ENCODE measurements at places on chromosomes 3 and 15.

DNA sequence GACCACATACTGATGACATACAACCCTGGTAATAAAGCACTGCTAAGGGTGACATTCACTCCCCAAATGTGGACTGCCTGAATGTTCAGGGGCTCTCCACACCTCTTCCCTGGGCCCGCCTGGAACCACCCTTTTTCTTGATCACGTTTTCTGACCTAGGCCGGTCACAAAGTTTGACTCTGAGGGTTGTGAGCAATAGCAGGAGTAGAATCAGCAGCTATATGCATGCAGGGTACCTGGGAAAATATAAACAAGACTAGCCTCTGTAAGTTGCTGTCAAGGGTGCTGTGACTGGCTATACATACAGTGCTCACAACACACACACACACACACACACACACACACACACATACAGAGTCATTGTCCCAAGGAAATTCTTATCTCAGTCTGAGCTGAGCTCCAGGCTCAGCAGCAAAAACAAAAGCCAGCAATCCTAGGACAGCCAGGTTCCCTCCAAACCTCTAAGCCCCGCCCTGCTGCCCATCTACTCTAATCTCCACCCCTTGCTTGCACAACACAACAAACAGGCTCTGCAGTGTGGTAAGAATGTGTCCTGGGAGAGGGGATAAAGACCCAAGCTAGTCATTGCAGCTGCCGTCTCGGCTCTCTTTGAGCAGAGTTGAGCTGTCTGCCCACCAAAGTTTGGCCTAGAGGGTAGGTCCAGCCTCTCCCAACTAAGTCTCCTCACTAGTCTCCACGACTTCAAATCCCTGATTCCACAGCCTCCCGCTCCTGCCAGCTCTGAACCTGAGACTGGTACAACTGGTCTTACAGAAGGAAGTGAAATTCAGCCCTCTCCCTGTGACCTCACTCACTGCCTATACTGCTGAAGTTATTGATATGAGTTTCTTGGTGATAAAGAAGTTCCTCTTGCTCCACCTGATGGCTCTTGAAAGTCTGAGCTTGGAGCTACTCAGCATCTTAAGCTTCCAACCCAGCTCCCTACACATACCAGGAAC lies 2.2 kb downstream of the BMF start:
- no peak for DNase-seq

GRCh38 chr15:78321786-78322185 lies 18.4 kb upstream of the CRABP1 start:
- DNase-seq = no peak

DNA sequence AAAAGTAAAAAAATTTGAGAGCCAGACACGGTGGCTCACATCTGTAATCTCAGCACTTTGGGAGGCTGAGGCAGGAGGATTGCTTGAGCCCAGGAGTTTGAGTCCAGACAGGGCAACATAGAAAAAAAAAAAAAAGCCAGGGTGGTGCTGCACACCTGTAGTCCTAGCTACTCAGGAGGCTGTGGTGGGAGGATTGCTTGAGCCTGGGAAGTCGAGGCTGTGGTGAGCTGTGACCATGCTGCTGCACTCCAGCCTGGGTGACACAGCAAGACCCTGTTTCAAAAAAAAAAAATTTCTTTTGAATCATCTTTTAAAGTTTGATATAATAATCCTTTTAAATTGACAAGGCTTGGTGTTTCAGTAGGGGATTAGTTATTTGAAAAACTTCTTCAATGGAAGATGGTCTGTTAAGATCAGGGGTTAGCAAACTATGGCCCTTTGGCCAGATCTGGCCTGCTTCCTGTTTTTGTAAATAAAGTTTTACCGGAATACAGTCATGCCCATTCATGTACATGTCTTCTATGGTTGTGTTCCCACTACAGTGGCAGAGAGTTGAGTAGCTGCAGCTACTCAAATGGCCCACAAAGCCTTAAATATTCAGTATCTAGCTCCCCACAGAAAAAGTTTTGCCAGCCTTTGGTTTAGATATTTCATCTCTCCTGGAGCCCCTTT lies 28.9 kb downstream of the CDAN1 start:
- DNase-seq = no peak

GRCh38 chr3:94561094-94561493 lies 498.2 kb downstream of the NSUN3 start:
- DNase-seq = no peak

- DNase-seq = no peak
These were observed 938 bp upstream of the SLCO2A1 start for GRCh38 chr3:134030379-134031347.

- DNase-seq = no peak
These were observed 173.6 kb downstream of the UBE2E2 start for GRCh38 chr3:23376516-23377248.

DNA sequence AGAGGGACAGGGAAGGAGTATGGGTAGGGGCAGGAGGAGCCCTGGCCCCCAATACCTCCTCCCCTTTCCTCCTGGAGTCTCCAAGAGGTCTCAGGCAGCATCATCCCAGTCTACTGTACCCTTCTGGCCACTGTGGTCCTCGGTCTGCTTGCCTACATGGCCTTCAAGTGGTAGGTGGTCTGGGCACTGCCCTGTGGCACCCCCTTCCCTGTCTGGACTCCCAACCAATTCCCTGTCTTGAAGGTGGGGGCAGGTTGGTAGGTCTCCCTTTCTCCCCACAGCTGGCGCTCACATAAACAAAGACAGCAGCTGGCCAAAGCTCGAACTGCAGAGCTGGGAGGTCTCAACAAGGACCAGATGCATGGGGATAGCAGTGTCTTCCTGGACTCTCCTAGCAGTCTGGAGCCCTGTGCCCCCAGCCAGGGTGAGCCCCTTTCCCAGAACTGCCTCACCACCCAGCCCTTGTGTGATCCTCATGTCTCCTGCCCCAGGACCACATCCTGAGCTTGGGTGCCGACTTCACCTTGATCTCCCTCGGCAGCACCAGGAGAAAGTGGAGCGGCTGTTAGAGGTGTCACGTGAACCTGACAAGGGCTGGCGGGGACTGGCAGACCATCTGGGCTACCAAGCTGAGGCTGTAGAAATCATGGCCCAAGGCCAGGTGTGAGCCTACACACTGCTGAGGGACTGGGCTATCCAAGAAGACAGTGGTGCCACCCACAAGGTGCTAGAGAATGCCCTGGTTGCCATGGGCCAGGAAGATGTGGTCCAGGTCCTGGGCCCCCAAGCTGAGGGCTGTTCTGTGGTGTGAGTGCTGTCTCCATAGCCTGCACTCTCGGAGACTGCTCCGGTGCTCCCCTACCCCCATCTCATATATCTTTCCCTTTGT lies 33.1 kb downstream of the NBEAL2 start:
- DNase-seq = no peak

- no peak for DNase-seq
These were observed 517.7 kb downstream of the OTOL1 start for GRCh38 chr3:162014284-162014683.

- DNase-seq = no peak
These were observed 131.6 kb upstream of the MITF start for GRCh38 chr3:69607466-69608305.

DNA sequence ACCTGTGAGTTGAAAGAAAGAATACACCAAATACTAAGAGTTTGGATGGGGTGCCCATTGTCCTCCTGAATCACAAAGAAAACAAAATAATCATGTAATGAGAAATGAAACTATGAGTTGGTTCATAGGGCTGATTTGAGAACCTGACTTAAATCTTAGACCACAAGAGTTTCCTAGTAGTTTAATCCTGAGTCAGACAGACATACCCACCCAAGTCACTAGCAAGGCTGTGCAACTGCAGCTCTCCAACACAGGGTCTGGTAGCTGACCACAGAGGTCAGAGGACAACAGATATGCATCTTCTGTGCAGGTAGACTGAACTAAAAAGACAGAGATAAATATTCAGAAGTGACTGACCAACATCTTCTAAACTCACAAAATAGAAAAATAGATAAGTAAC lies 296.3 kb upstream of the TMCO5A start:
- no peak for DNase-seq

DNA sequence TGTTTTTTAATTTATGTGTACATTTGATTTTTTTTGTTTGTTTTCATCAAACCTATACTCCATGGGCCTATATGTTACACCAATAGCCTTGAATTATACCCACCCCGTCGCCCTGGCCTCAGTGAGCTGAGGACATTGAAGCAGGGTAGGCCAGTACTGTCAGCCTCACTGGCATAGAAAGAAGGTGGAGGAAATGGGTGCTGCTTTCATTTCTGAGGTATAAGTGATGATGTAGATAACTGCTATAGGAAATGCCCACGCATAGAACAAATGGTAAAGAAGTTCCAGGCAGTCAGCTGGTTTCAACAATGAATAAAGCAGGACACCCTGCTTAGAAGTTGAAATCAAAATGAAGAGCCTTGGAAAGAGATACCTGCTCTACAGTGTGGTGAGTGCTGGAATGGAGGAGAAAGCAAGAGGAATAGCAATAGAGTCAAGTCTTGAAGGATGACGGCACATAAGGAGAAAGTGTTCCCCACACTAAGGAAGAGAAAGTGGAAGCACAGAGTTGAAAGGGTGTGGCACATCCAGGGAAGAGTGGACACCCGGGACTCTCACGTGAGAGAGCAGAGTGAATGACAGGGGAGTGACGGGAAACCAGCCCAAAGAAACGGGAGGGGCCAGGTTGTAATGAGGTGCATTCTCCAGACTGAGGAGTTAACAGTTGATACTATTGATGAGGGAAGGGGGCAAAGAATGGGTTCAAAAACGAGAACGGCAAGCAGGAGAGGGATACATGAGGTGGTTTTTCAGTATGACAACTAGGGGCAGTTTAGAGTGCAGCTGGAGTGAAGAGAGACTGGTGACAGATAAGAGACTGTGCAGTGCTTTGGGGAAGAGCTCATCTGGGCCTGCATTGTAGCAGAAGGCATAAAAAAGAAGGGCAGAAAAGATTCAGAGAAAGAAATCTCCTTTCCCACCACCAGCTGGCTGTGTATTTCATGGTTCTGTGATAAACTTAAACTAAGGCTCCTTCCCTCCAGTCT lies 70.5 kb downstream of the KLHL25 start:
- no peak for DNase-seq

- no peak for DNase-seq
These were observed 102.2 kb upstream of the MANF start for GRCh38 chr3:51282931-51283330.

DNA sequence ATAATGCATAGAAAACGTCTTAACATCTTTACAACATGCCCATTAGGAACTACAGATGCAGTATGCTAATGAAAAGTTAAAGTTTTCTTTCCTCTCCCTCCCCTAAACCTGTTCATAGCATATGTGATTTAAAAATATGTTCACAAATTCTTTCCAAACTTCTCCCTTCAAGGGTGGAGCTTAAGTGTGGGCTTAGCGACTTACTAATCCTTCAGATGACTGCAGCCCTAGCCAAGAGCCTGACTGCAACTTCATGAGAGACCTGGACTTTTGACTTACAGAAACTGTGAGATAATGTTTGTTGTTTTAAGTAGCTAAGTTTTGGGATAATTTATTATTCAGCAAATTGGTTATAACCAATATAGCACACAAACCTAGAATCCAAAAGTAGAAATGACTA lies 22.0 kb upstream of the ANXA2 start:
- no peak for DNase-seq

- DNase-seq = no peak
These were observed 1135.7 kb downstream of the IGSF11 start for GRCh38 chr3:117898722-117899522.

GRCh38 chr3:168671091-168671490 lies 575.4 kb upstream of the GOLIM4 start:
- DNase-seq = no peak

- DNase-seq = no peak
These were observed 26.1 kb downstream of the SEC61A1 start for GRCh38 chr3:128078322-128078721.

Data from hypothalamus (tissue), 51 donors.